Chondrocyte (in vitro differentiated cells): ENCODE measurements at places on chromosomes 13 and 19.
A peak's percentile ranks its signal among the peaks of the same experiment; 100 is the strongest.

DNA sequence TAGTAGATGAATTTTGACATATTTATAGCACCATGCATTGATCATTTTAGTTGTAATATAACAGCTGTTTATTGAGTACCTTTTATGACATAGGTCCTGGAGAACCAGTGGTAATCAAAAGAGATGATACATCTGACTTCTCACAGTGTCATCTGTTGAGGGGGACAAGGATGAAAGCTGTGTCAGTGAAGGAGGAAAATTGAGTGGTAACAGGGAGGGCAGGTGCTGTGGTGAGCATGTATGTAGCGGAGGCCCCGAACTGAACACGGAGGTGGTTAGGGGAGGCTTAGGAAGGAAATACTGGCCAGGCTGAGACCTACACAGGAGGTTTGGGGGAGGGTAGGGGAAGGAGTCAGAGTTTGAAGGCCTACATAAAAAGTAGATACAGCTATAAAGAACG, 199.7 kb downstream of the GGACT start:
- H3K27me3 ChIP-seq = no peaks in the 10 kb centered on the region
- no peak for DNase-seq
- H3K4me3 ChIP-seq = no peak overlapping the region
- peaks cover 3% of the 10 kb centered on the region for H3K36me3 ChIP-seq
- no peak overlapping the region for H3K27ac ChIP-seq

DNA sequence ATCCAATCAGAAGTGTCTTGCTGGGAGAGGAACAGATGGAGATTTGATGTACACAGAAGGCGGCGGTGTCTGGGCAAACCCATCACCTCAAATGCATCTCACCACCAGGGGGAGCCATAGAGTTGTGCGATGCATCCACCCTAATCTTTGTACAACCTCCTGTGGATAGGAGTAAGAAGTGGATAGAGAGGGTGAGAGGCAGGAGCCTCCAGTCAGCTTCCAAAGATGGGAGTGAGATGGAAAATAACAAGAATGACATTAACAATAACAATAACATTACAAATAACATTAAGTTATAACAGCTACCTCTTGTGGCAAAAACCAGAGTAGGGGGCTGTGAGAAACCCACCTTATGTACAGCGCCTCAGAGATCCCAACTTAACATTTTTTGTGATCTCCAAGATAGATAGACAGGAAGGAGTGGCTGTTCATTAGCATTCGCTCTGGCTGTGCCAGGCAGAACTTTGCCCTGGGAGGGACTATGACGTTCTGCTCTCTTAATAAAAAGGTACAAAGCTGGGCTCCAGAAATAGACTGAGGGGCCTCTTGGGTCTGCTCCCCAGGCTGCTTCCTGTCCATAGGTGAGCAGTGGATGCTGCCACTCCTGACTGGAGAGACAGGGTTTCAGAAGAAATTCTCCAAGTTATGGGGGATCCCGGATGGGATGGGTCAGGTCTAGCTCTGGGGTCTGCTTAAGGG, 5.2 kb upstream of the CEACAM18 start:
- H3K27ac ChIP-seq = no peak overlapping the region
- H3K36me3 ChIP-seq = no peaks in the 10 kb centered on the region
- no peak for DNase-seq
- no peaks in the 10 kb centered on the region for H3K4me1 ChIP-seq

- no peak overlapping the region for H3K4me3 ChIP-seq
- H3K27me3 ChIP-seq = no peaks in the 10 kb centered on the region
- DNase-seq = no peak
Observed at GRCh38 chr19:46678110-46678732, 17.2 kb upstream of the DACT3 start.

DNA sequence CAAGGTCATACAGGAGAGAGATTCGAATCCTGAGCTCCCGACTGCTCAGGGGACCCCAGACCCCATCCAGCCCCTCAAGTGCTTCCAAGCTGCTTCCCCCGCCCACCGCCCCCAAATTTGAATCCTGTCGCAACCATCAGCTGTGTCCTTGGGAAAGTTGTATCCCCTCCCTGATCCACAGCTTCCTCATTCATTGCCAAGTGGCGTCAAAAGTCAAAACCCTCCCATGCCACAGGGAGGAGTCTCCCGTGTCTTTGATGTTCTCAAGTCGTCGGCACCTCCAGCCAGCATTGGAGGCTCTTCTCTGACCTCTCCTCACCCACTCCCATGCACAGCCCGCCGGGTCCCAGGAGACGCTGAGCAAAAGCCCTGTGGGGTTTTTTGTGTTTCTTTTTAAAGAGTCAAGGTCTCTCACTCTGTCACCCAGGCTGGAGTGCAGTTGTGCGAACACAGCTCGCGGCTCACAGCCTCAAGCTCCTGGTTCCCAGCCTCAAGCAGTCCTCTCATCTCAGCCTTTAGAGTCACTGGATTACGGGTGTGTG, 2.8 kb upstream of the IFI30 start:
- H3K27me3 ChIP-seq = peaks cover 3% of the 10 kb centered on the region
- peak overlapping the region; percentile 49 for H3K27ac ChIP-seq
- peaks cover 22% of the 10 kb centered on the region for H3K36me3 ChIP-seq
- peaks cover 8% of the 10 kb centered on the region for H3K4me1 ChIP-seq
- DNase-seq = no peak

DNA sequence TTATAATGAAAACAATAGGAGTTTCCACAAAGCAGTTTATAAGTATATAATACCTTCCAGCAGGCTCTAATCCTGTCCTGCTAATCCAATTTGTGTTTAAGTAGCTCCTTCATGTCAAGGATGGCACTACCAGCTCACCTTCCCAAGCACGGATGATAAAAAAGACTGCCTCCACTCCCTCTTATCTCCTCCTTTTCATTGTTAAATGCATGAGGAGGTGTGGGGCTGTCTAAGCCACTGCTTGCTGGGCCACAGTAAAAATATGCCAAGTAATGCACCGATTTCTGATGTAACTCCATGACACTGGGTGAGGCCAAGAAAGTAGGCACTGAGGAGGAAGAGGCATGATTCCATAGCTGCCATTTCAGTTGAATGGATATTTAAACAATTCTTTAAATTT, 193.1 kb downstream of the ZIC5 start:
- H3K4me1 ChIP-seq = peaks cover 12% of the 10 kb centered on the region
- H3K4me3 ChIP-seq = no peak overlapping the region
- no peak overlapping the region for H3K27ac ChIP-seq
- H3K36me3 ChIP-seq = peaks cover 5% of the 10 kb centered on the region

- H3K27me3 ChIP-seq = no peaks in the 10 kb centered on the region
- peaks cover 39% of the 10 kb centered on the region for H3K4me1 ChIP-seq
- no peak for DNase-seq
Observed at GRCh38 chr13:110616103-110617101, 1.1 kb downstream of the NAXD start.

GRCh38 chr19:32219392-32219791, 126.0 kb upstream of the ZNF507 start:
- H3K4me1 ChIP-seq = peaks cover under 1% of the 10 kb centered on the region
- DNase-seq = no peak
- no peaks in the 10 kb centered on the region for H3K36me3 ChIP-seq
- H3K27me3 ChIP-seq = peaks cover 18% of the 10 kb centered on the region
- H3K27ac ChIP-seq = no peak overlapping the region

DNA sequence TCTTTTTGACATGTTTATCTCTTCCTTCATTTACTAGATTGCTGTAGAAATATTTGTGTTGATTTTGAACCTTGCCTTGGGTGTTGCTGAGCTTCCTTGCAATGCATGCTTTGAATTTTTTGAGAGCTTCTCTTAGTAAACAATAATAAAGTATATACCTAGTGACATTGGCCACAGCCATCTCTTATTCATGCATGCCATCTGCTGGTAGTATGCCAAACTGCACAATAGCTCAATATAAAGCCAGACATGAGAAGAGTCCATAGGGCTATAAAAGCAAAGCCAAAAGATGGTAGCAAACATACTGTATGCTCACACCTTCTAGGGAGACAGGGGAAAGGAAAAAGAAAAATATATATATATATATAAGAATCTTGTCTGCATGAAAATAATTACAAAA, 18.9 kb upstream of the ZSCAN5A start:
- no peak overlapping the region for H3K4me3 ChIP-seq
- no peaks in the 10 kb centered on the region for H3K4me1 ChIP-seq
- no peaks in the 10 kb centered on the region for H3K36me3 ChIP-seq
- H3K27ac ChIP-seq = no peak overlapping the region
- H3K27me3 ChIP-seq = no peaks in the 10 kb centered on the region
- DNase-seq = no peak

DNA sequence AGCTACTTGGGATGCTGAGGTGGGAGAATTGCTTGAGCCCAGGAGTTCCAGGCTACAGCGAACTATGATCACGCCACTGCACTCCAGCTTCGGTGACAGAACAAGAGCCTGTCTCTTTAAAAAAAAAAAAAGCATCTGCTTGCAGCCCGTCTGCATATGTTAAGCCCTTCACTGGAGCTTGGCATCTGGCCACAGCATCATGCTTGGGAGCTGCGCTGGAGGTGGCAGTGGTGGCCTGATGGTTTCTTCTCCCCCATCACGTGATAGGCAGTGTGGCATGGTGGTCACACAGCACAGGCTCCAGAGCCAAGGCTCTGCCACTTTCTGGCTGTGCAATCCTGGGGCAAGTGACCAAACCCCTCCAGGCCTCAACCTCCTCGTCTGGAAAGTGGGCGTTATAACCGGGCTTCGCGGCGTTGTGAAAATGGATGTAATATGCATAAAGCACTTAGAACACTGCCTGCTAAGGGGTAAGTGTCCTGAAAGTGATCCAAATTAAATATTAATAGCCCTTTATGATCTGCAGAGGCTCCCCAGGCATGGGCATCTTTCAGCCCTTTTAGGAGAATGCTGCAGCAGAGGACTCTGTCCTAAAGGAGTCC, 24.4 kb downstream of the MARK4 start:
- no peak for DNase-seq
- H3K27me3 ChIP-seq = no peaks in the 10 kb centered on the region
- H3K4me1 ChIP-seq = peaks cover 3% of the 10 kb centered on the region
- peaks cover 28% of the 10 kb centered on the region for H3K36me3 ChIP-seq
- no peak overlapping the region for H3K27ac ChIP-seq
